ENCODE measurements at places on chromosomes 3 and 15.

DNA sequence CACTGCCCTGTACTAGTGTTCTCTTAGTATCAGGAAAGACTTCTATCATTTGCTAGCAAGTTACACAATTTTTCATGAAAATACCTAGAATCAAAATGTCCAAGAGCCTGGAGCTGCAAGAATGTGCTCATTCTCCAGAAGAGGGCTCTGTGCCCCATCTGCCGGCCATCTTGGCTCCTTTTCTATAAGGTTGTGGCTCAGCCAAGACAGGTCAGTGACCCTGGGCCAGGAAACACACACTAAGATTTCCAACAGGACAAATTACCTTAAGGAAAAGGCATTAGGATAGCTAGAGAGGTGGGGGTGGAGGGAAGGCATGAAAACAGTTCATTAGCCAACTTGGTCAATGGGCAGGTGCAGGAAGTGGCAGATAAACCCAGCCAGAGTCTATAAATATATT lies 20.7 kb downstream of the TIMP4 start:
- DNase-seq, result no peak

- DNase-seq, result peak; percentile 50
These were observed 60.4 kb downstream of the ARIH1 start for GRCh38 chr15:72534523-72534922.

DNA sequence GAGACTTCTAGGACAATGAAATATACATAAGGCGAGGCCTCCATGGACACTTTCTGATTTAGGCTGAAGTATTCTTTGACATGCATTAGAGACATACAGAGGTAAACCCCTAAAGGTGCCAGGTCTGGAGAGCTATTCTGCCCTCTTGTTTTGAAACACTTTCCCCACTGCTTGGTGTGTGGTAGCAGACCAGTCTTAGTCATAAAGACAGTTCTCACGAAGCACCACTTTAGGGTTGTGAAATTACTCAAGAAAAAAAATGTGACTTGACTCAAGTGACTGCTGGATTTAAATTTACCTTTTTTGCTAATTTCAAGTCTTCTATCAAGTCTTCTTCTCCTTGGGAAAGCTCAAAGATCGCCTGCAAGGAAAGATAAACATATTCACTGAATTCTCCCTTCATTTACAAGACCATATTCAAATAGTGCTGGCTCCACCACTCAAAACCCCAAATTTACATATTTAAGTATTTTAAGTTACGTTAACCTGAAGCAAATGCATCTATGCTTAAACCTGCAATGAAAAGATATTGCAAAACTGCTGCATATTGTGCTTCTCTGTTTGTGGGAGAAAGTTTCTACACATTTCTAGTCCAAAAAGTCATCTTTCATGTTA lies 48.4 kb downstream of the ARHGEF3 start:
- peak; percentile 35 for DNase-seq

DNA sequence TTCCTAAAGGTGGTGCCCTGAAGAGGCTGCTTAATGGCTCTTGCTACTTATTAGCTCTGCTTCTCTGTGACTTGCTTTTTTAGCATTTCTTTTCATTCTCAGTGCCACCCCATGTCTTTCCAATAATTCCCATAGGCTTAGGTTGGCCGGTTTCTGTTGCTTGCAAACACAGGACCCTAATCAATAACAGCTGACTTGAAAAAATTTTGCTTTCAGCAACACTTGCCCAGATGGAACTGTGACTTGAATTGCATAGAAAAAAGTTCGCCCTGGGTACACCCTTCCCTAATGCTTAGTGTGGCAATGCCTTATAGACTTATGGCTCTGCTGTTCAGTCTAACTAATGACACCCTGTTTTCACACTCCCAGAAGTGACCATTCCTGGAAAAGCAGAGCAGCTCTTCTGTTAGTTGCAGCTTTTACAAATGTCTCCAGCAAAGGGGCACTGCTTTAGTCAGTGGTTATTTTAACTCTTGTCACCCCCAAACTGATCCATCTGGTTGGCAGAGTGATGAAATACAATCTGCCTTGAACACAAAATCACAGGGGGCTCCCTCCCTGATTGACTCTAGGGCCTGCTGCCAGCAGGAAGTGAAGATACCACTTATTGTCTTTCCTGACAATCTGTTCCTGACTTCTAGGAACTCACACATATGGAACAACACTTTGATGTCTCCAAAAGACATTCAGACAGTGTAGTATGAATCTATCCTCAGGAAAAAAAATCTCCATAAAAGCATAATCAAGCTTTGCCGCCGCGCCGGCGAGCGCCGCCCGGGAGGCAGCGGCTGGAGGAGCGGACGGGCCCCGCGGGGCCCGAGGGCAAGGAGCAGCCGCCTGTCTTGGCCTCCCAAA lies 9.7 kb upstream of the SLMAP start:
- no peak for DNase-seq

DNA sequence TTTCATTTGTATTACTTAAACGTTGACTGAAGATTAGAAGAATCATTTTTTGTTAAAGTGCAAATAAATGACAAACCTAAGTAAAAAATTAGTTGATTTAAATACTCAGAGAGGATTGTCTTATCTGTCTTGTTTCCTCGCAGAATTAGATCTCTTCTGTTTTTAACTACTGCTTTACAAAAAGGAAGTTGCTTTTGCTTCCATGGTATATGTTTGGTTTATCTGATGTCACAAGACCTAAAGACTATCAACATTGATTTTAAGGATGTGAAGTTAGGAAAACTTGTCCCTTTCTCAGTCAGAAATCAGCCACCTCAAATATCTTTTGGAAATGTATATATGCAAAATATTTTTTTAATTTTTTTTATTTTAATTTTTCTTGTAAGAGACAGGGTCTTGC lies 28.7 kb downstream of the GPR171 start:
- no peak for DNase-seq

- DNase-seq, result no peak
These were observed 8.2 kb downstream of the PRKCD start for GRCh38 chr3:53169045-53169831.

DNA sequence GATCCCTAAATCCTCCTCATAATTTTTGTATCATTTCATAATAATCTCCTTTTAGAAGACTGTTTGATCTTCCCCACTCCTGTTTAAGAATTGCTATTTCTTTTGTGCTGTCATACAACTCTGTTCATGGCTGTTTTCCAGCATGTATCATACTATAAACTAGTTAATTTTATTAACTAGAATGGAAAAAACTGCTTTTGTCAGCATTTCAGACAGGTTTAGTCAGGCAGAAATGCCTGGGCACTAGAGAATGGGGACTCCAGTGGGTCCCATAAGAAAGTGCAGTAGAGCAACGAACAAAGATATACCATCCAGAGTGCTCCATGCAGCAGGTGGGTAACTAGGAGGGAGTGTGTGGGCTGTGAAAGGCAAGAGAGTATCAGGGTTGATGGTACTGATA lies 523.9 kb downstream of the PLOD2 start:
- DNase-seq, result no peak

DNA sequence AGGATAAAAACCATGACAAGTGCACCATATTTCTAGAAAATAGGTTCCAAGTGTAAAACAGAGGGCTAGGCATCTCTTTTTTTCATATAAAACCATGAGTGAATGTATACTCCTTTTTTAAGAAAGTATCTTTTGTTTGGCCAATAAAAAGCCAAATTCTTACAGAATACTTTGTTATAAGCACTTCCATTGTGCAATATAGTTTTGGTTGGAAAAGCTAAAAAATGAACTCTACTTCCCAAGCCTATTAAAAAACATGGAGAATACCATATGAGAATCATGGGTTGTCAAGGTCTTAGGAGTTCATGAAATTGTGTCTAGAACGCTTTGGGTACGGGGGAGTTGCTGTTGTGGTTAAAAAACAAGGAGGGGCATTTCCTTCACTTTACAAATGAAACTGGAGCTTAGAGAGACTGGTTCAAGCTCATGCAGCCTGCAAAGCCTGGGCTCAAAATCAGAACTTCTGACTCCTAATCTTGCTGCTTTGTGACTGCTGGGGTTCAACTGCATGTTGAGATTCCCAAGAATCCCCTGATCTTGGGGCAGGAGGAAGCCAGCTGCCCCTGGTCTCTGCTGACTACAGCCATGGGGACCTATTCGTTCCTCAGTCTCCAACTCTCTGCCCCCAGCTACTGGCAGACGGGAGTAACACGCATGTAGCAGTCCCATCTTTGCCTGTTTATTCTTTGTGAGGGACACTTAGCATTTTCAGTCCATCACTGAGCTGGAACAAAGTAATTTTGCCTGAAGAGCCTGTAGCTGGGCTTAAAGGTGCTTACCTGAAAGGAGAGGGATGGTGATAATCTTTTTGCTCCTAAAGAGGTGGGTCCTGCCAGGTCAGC lies 229.1 kb downstream of the CHST2 start:
- no peak for DNase-seq

- DNase-seq, result no peak
These were observed 843 bp downstream of the CHRNA5 start for GRCh38 chr15:78565951-78566774.

DNA sequence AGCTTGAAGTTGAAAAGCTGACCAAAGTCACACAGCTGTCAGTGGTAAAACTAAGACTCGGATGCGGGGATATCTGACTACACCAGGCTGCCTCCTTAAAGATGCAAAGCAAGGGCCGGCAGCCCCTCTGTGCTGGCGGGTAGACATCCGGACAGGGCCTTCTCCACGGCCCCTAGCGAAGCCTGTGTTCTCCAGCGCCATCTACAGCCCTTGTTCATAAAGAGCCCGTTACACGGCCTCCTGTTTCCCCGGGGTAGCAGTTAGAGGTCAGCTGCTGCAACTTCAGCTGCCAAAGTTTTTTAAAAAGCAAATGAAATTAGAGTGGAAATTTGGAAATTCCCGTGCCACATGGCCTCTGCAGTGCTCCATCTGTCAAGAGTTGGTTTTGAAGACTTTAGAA lies 383.0 kb downstream of the TBL1XR1 start:
- no peak for DNase-seq

GRCh38 chr3:122343654-122344053 lies 18.6 kb downstream of the CSTA start:
- DNase-seq, result no peak

DNA sequence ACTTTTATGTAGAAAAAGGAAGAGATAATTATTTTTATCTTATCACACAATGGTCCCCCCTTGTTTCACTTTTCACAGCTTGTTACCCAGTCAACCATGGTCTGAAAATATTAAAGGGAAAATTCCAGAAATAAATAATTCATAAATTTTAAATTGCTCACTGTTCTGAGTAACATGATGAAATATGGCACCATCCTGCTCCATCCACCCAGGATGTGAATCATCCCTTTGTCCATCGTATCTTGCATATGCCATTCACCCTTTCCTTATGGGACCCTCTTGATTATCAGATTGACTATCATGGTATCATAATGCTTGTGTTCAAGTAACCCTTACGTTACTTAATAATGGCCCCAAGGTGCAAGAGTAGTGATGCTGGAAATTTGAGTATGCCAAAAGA lies 43.7 kb downstream of the ANKRD28 start:
- no peak for DNase-seq

- no peak for DNase-seq
These were observed 170.3 kb downstream of the NSMCE3 start for GRCh38 chr15:29099131-29099880.

DNA sequence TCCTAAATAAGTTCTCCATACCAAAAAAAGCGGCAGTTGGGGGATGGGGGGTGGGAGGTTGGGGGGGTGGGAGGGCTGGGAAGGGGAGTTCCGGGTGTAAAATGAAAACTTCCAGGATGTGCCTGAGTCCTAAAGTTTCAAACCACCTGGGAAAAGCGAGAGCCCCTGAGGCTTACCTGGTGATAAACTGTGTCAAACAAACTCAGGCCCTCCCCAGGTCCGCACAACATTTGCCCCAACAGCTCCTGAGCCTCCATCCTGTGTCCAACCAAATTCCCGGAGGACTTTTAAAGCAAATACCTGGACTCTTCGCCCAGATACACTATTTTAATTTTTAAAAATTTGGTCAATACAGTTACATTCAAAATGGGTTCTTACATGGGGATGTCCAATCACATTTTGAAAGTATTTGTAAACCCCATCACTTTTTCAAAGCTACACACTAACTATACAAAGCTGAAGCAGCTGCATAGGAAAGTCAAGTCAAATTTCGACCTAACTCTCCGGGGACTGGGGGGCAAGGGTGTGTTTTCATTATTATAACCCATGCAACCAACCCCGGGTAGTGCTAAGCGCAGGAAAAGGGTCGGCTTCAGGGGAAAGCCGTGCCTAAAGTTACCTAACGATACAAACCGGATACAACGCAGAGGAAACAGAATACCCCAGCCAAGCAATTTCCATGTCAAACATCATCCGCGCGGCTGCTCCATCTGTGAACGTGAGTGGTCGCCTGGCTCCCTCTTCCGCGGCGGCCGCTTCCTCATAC lies 685 bp upstream of the FOXB1 start:
- DNase-seq, result no peak
